ENCODE measurements at places on chromosomes 3 and 15.

- no peak for DNase-seq
Observed at GRCh38 chr3:123071146-123071545, 4.3 kb downstream of the PDIA5 start.

DNA sequence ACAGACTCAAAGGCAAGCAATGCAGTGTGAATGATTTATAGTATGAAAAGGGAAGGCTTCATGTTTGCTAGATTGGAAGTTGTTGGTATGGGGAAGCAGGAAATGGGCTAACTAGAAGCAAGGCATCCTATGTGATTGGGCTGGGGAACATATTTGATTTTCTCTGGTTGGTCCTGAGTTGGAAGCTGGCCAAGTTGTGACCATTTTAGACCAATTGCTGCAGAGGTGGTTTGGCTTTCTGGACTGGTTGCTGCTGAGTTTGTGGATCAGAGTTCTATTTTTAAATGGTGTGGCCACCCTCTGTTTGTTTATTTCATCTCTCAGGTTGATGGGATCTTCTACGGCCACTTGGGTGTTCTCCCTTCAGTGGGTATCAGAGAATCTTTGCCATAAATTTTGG is 39.7 kb downstream of the NUDT16 start:
- no peak for DNase-seq

DNA sequence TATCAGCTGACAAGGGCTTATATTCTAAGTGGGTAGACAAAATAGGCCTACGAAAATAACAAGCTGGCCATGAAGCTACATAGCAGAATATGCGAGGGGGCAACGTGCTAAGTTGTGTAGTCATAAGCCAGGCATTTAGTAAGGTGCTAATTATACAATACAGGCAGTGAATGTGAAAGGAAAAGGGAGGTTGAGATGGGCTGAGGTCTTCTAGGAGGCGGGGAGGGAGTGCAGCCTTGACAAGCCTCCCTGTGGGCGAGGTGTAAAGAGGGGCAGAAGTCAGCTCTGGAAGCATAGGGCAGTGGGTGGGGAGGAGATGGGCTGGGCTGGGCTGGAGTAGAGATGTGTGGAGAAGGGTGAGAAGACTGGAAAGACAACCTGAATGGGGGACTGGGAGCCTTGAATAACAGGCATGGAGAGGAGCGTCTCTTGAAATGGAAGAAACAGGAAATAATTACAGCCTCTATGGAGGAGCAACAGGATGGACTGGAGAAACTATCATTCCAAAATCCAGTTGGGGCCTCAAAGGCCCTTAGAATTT is 1.2 kb downstream of the TIGIT start:
- DNase-seq = no peak

DNA sequence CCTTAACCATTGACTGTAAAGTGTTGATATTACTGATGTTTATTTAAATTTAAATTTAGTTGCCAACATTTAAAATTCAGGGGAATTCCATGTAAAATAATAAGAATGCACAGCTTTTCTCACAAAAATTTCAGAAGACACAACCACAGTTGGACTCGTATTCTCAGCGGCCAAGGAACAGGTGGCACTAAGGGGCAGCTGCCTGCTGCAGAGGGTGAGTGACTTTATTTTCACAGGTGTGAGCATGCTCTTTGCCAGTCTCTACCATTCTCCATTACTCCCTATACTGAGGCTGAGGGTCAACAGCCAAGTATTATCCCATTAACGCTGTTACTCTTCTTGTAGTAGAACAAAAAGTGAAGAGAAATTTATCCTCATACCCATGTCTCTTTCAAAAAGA is 92.1 kb upstream of the GADL1 start:
- DNase-seq = no peak

DNA sequence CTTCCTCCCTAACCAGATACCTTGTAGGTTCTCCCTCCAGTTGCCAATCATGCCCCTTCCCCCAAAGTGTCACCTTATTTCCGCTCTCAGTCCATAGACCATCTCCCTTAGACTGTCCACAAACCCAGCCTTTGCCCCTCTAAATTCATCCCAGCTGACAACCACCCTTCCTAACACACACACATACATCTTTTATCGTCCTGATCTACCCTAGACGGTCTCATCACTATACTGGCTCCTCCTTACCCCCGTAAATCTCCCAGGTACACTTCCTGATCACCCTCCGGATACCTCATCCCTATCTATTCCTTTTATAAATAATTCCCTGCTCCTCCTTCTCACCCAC is 828 bp downstream of the THOC7 start:
- no peak for DNase-seq

DNA sequence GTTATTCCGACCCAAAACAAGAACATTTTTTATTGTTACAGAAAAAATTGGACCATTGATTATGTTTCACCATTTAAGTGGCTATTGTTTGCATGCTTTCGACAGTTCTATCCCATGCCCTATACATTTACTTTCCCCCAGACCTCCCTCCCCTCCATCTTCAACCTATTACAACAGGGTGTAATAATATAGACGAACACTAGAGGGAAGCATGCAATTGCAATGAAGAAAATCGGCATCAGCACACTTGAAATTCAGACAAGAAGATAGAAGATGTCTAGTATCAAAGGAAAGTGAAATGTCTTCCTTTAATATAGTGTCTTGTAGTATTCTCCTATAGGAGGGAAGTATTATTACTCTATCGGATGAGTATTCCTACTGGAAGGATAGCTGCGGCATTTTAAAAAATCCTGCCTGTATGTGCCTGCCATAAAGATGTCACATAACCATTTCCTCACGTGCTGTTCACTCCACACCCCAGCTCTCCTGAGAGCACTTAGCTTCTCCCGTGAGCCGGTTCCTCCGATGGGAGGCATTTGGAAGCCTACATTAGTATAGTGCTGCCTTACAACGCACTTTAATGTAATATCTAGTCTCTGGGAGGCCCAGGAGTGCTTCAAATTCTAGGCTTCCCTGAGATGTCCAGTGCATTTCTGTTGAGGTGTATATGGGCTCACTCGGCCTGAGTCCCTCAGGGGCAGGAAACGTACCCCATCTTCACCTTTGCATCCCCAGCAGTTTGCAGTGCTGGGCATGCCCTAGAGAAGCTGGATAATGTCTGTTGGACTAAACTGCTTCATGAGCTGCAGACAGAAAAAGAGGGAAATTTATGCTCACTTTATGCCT is 17.8 kb upstream of the ERICH6 start:
- no peak for DNase-seq

GRCh38 chr3:159991591-159991990 is 3.0 kb downstream of the IL12A start:
- DNase-seq = no peak

- no peak for DNase-seq
Observed at GRCh38 chr3:52400275-52400793, 44.6 kb downstream of the SEMA3G start.

DNA sequence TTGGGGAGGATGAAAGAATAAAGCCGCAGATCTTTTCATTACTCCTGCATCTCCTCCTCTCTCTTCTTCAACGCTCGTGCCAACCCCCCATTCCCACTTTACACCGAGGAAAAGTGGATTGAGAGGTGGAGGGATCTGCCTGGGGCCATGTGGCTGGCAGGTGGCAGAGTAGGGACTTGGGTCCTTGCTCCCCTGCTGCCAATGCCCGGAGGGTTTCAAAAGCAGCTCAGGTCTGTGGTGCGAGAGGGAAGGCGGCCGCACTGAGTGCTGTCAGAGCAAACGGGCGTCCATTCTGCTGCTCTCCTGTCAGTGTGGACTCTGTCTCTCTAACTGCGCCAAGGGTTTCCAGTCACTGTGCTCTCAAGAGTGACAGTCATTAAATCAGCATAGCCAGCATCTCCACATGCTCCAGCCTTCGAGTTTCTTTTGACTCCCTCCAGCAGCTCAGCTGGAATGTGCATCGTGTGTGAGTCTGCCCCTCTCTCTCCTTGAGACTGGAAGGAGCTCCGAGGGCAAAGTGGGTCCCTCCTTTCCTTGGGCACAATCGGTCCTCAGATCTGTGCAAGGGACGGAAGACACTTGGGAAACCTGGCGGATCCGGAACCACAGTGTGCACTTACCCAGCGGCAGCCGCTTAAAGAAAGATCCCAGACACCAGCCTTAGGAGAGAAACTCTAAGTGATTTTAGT is 68.6 kb downstream of the VGLL4 start:
- no peak for DNase-seq

DNA sequence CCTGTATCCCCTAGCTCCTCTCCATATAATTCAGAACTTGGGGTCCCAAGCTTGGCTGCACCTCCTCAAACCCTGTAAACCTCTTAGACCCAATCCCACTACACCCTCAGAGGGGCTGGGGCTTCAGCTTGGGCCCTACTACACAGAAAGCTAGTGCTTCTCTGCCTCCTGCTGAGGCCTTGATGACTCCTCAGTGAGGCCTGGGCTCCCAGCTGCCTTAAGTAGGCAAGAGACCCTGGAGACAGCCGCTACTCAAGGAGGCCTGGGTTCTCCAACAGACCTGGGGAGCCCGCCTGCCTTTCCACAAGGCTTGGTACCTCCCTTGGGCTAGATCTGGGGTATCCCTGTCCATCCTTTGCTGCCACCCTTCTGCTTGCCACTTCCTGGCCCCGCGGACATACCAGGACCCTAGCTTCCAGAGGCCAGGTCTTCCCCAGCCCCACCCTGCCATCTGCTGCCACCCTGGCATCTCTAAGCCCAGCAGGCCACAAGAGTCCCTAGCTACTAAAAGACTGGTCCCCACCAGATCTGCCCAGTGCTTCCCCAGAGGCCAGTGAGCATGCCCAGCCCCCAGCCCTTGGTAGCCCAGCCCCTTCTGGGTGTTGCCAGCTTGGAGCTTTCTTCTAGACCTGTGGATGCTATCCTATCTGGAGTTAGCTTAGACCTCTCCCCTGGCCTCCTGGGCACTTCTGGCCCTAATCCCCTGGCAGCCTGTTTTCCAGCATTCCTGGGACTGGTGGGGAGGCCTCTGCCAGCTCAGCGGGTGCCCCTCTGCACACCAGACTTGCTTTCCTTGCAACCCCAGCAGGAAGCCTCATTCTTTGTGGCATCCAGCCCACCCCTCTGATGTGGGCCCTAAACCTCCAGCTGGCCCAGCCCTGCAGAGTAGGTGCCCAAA is 13.7 kb downstream of the C15orf39 start:
- DNase-seq = no peak

DNA sequence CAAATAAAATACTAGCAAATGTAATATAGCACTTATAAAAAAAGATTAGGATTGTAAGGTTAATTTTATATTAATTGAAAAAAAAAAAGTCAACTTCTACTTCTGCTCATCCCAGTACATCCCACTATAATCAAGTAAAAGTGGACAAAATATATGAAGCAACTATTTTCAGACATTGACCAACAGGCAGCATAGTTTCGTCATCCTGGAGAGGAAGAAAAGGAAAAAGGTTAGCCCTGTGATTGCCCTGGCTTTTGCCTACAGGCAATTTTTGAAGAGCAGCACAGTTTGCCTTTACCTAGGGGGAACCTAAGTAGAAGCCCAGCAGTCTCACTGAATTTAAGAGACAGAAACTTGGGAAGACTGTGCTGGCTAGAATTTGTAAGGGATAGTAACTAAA is 52.2 kb upstream of the ACTC1 start:
- no peak for DNase-seq

- no peak for DNase-seq
Observed at GRCh38 chr15:52019394-52020220, 588 bp downstream of the MAPK6 start.

DNA sequence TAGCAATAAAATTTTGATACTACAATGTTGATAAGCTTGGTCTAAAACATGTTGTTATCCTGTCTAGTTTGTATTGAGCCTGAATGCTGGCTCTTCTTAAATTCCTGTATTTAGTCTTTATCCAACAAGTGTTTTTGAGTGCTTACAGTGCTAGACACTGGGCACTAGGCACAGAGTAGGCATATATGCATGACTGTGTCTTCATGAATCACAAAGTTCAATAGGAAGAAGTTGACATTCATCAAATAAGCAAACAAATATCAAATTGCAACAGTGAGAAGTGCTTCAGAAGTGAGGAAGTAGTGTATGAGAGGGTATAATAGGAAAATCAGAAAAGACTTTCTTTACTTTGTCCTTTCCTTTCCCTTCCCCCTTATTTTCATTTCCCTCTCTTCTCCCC is 6.8 kb downstream of the CD96 start:
- no peak for DNase-seq

- no peak for DNase-seq
Observed at GRCh38 chr3:35275768-35276167, 363.6 kb upstream of the ARPP21 start.

Measured in BJ (cell line).